Naive thymus-derived CD8-positive, alpha-beta T cell (primary cell): ENCODE measurements at places on chromosomes 13 and 19. TPM values are rescaled to one million over a fixed set of nuclear protein-coding genes. Genes with fewer than 3 reads are reported as not detected.
A peak's percentile ranks its signal among the peaks of the same experiment; 100 is the strongest.

- H3K27ac ChIP-seq: no peak overlapping the region
- no peak overlapping the region for H3K4me3 ChIP-seq
- no peaks in the 10 kb centered on the region for H3K36me3 ChIP-seq
- peaks cover 2% of the 10 kb centered on the region for H3K27me3 ChIP-seq
- H3K4me1 ChIP-seq: no peaks in the 10 kb centered on the region
These were observed 253.6 kb upstream of the MAB21L1 start for GRCh38 chr13:35729926-35730627.

DNA sequence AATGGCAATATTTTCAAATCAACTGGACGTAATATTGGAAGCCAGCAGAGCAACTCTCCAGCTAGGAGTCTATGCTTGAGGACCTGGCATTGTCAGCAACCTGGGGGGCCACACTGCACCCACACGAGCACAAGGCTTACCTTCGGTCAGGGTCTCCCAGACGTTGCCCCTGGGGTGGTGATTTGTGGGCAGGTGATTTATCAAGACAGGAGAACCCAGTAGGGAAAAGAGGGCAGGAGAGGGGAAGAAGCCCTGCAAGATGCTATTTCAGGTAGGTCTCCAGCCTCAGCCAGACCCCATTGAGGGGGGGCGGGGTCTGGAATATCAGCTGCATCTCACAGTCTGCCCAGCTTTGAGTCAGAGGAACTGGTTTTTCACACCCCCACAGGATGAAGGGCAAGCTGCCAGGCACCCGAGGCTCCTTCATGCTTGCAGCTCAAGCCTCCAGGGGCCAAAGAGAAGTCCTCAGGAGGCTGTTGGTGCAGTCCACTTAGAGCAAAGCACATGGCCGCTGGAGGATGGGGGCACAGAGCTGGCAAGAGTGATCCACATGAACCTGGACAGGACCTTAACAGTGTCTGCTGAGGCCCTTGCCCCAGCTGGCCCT is 80.9 kb upstream of the UQCRFS1 start:
- H3K27me3 ChIP-seq: peaks cover 42% of the 10 kb centered on the region
- H3K4me3 ChIP-seq: no peak overlapping the region
- no peaks in the 10 kb centered on the region for H3K36me3 ChIP-seq
- no peak for DNase-seq
- H3K27ac ChIP-seq: no peak overlapping the region
- no peaks in the 10 kb centered on the region for H3K4me1 ChIP-seq

DNA sequence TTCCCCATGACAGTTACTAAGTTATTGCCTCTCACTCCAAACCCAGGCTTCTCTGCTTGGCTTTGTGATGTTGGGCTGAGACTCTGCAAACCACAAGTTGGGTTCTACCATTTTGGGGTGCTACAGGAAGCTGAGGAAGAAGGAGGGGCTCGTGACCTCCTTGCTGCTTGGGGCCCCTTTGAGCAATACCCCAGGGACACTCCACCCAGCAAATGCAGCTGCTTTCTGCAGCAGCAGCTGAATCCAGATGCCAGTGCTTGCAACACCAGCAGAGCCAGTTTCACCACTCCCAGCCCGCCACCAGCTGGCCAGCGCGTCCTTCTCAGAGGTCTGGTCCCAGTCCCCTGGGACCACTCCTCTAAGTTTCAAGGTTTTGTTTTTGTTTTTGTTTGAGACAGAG is 22.0 kb upstream of the UBAC2 start:
- H3K4me3 ChIP-seq: peak overlapping the region; percentile 64
- H3K4me1 ChIP-seq: peaks cover 30% of the 10 kb centered on the region
- no peaks in the 10 kb centered on the region for H3K36me3 ChIP-seq
- no peaks in the 10 kb centered on the region for H3K27me3 ChIP-seq
- H3K27ac ChIP-seq: peak overlapping the region; percentile 89
- DNase-seq: peak; percentile 16

GRCh38 chr19:11378319-11379189 is 4.1 kb downstream of the SWSAP1 start:
- DNase-seq: no peak
- no peak overlapping the region for H3K27ac ChIP-seq
- peaks cover 4% of the 10 kb centered on the region for H3K36me3 ChIP-seq
- no peak overlapping the region for H3K4me3 ChIP-seq
- H3K27me3 ChIP-seq: peaks cover 5% of the 10 kb centered on the region

GRCh38 chr13:111280681-111281585 is 39.5 kb upstream of the TEX29 start:
- no peaks in the 10 kb centered on the region for H3K27me3 ChIP-seq
- peaks cover 11% of the 10 kb centered on the region for H3K36me3 ChIP-seq
- no peak for DNase-seq
- H3K4me1 ChIP-seq: no peaks in the 10 kb centered on the region

DNA sequence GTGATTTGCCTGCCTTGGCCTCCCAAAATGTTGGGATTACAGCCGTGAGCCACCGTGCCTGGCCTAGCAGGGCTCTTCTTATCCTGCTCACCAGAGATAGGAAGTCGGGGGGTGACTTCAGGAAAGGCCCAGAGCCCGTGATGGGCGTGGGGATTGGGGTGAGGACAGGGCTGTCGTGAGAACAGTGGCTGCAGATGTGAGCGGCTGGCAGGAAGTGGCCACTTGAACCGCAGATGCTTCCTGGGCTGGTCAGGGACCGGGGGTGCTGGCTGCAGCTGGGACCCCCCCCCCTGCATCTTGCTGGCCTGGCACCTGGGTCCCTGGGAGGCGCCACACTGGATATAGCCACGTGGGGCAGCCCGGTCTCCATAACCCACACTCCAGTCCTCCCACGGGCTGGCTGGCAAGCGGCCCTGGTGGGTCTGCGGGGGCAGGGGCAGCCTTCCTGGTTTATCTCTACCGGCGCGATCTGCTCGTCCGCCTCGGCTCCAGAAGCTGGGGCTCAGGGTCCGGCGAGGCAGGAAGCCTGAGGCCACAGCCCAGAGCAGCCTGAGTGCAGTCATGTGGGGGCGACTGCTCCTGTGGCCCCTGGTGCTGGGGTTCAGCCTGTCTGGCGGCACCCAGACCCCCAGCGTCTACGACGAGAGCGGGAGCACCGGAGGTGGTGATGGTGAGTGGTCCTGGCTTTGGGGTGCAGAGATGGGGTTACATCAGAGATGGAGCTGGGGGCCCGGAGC is at the start of gene F2RL3:
F2RL3 (plus strand) TSS at position 371 of the 737 bp plus-strand sequence; CDS start at position 562, 191 bp downstream.
- H3K27ac ChIP-seq: no peak within 1 kb of the TSS
- H3K36me3 ChIP-seq: no peaks in the 10 kb centered on the region
- peaks cover 17% of the 10 kb centered on the region for H3K4me1 ChIP-seq
- peaks cover 2% of the 10 kb centered on the region for H3K27me3 ChIP-seq

DNA sequence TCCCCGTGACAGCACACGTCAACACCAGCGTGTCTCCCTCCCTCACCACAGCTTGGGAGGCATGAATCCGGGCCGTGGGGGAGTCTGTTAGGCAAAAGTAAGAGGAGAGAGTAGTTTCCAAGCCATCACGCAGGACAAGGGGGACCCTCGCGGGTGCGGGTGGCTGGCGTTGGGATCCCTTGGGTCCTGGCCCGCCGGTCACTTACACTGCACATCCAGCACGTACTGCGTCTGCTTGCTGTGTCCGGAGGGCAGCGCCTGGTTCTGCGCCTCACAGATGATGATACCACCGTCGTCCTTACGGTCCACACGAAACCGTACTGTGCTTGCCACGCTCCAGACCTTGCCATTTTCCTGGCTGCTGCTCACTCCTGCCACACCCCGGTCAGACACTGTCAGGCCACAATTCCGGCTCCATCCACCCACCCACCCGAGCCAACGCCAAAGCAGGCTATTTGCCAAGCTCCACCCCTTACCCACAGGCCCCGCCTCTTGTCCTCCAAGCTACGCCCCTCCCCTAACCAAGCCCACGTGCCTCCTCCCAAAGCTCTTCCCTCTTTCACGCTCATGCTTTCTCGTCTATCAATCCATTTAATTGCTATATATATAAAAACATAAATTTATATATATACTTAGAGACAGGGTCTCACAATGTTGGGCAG is 6.6 kb upstream of the ZNF428 start:
- H3K4me3 ChIP-seq: no peak overlapping the region
- H3K4me1 ChIP-seq: peaks cover 33% of the 10 kb centered on the region
- H3K27me3 ChIP-seq: peaks cover 11% of the 10 kb centered on the region
- no peak for DNase-seq
- no peaks in the 10 kb centered on the region for H3K36me3 ChIP-seq
- H3K27ac ChIP-seq: no peak overlapping the region

DNA sequence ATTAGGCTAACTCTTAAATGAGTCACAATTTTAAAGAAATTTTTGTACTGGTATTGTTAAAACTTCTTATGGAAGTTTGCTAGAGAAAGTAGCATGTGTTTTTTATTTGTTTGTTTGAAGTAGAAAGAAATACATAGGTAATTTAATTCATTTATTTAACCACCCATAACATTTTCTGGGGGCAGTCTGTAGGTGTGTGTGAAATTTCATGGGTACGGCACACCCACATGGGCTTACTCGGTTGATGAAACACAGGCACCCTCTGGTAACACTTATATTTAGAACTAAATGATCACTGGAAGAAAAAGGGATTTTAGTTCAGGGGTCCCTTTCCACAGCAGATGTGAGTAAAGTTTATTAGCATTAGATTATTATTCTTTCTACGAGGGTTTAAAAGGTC is 88.1 kb downstream of the DGKH start:
- no peak for DNase-seq
- peaks cover 2% of the 10 kb centered on the region for H3K4me1 ChIP-seq
- no peaks in the 10 kb centered on the region for H3K27me3 ChIP-seq
- peaks cover 16% of the 10 kb centered on the region for H3K36me3 ChIP-seq
- no peak overlapping the region for H3K27ac ChIP-seq

DNA sequence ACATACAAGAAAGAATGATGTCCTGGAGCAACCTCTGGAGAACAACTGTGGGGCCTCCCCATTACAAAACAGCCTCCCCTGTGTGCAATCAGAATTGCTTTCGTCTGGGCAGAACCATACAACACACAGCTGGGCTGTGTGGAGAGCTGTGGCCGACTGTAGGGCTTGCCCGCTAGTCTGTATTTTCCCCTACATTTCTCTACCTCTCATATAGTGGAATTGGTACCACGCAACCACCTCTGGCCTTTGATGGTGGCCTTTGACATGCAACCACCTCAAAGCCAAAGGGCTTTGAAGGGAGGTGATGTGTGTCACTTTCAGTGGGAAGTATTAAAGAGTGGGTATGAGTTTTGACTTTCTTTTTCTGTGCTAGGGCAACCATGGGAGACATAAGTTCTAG is 34.0 kb downstream of the GARRE1 start:
- no peaks in the 10 kb centered on the region for H3K36me3 ChIP-seq
- H3K4me3 ChIP-seq: no peak overlapping the region
- peaks cover 19% of the 10 kb centered on the region for H3K4me1 ChIP-seq
- DNase-seq: no peak
- H3K27ac ChIP-seq: peak overlapping the region; percentile 20
- H3K27me3 ChIP-seq: no peaks in the 10 kb centered on the region

DNA sequence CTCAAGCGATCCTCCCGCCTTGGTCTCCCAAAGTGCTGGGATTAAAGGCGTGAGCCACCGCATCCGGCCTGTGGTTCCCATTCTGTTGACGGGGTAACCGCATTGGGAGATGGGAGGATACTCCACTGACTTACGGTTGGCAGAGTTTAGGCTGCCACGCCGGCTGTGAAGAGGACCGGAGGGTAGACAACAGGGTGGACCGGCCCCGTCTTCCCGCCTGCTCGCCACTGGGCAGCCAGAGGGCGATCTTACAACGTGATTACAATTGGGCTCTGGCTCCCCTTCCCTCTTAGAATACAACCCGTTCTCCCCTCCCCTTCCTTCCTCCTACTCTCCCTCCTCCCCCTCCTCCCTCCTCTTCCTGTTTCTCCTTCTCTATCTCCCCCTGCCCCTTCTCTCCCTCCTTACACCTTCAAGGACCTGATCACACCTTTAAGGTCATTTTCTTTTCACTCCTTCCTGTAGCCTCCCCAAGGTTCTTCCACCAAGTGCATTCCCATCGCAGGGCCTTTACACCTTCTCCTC is 957 bp upstream of the CCDC194 start:
- H3K27ac ChIP-seq: peak overlapping the region; percentile 69
- no peaks in the 10 kb centered on the region for H3K36me3 ChIP-seq
- no peaks in the 10 kb centered on the region for H3K27me3 ChIP-seq
- peak overlapping the region; percentile 33 for H3K4me3 ChIP-seq
- H3K4me1 ChIP-seq: peaks cover 26% of the 10 kb centered on the region
- no peak for DNase-seq

DNA sequence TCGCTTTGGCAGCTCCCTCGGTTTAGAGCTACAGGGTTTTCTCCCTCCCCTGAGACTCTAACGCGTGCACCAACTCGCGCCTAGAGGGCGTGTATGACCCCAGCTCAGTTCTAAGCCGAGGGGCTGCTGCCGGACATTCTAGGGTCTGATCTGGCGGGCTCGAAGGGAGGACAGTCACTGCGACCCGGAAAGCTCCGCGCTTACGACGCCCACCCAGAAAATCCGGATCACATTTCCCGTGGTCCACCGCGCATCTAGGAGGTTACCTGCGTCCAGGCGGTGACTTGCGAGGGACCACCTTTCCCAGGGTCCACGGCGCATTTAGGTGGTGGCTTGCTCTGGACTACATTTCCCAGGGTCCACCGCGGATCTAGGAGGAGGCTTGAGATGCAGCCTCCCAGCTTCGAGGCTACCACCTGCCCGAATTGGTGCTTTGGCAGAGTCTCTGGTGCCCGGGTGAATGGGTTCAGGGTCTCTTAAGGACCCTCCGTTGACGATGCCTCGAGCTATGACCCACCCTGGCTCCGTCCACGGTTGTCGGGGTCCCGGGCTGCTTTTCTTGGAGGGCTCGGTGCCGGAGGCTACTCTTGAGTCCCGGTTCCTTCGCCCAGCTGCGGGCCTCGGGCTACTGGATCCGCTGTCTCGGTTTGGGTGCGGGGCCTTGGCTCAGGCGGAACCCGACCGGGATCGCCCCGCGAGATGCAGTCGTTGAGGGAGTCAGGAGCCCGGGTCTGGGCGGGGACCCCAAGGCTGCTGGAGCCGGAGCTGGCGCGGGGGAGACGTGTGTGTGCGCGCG is 30.5 kb downstream of the ZNF146 start:
- DNase-seq: no peak
- H3K27ac ChIP-seq: no peak overlapping the region
- H3K36me3 ChIP-seq: peaks cover 44% of the 10 kb centered on the region
- peaks cover 11% of the 10 kb centered on the region for H3K27me3 ChIP-seq
- H3K4me3 ChIP-seq: no peak overlapping the region

- no peak for DNase-seq
- no peaks in the 10 kb centered on the region for H3K36me3 ChIP-seq
These were observed 42.7 kb downstream of the ADPRHL1 start for GRCh38 chr13:113410472-113411201.

- H3K4me1 ChIP-seq: peaks cover 10% of the 10 kb centered on the region
- H3K27me3 ChIP-seq: peaks cover 3% of the 10 kb centered on the region
- H3K4me3 ChIP-seq: peak overlapping the region; percentile 84
- no peaks in the 10 kb centered on the region for H3K36me3 ChIP-seq
- peak overlapping the region; percentile 95 for H3K27ac ChIP-seq
These were observed 1.6 kb downstream of the MIDN start for GRCh38 chr19:1249990-1250436.

NCR1 gene
- polyA plus RNA-seq: not detected

GRIK5 gene
- not detected for polyA plus RNA-seq
